IPS DF 19.7 (cell line): ENCODE measurements at places on chromosomes 3 and 15.

DNA sequence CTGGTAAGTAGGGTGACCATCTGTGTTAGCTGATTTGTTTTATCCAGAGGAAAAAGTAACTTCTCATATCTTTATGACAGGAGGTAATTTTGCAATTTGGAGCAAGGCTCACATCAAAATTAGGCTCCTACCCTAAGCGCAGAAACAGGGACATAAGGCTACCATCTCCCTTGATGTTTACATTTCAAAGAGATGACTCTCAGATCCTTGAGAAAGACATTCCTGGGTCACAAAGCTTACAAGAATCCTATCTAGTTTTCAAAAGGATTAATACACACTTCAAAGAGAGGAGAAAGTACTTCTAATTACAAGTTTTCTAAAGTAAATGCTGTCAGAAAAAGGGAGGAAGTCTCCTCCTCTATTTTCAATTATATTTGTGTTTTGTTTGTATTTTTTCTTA, 7.0 kb downstream of the ZPLD1 start:
- no peak for DNase-seq

GRCh38 chr15:64624242-64624641, 151.1 kb downstream of the RBPMS2 start:
- no peak for DNase-seq

- DNase-seq = no peak
These were observed 25.5 kb upstream of the RNU6-1 start for GRCh38 chr15:67865331-67865730.

DNA sequence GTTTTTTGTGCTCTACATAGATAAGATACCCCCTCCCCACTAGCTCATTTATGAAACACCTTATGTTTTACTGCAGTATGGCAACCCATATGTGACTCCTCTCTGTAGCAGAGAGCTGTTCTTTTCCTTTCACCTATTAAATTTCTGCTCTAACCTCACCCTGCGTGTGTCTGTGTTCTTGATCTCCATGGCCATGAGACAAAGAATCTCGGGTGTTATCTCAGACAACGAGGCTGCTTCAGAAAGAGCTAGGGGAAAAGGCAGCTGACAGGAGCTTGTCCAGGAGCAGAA, 18.0 kb downstream of the CCR8 start:
- DNase-seq = no peak

- DNase-seq = no peak
These were observed 21.2 kb upstream of the MTMR14 start for GRCh38 chr3:9627901-9628633.

DNA sequence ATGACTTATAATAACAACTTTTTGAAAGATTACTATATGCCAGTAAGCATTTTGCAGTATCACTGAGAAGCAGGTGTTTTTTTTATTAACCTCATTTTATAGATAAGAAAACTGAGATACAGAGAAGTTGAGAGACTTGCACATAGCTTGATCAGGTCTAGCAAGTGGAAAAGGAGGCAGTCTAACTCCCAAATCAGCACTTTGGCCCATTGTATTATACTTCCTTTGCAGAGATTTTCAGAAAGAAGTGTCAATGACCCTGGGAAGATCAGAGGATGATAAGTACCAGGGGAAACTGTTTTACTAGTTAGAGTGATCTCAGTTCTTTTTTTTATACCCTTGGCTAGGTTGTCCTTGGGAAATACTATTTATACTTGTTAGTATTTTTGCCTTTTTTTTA, 358.7 kb downstream of the SQOR start:
- no peak for DNase-seq

DNA sequence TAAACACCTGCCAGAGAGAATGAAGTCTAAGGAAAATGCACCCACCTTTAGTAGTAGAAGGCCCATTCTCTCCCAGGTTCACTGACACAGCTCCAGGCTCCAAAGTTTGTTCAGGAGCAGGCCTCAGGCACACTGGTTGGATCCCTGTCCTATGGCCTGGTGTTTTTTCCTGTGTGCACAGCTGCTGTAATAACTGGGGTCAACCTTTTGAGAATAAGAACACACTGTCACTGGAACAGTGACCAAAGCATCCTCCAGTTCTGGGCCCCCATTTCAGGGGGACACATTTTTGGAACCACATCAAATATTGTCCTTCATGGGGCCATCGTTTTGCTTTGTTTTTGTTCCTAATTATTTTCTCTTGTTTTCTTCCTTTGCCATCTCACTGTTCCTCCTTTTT, 95.8 kb downstream of the ARNT2 start:
- DNase-seq = no peak

GRCh38 chr3:184693011-184693975, 18.6 kb downstream of the MAGEF1 start:
- no peak for DNase-seq

DNA sequence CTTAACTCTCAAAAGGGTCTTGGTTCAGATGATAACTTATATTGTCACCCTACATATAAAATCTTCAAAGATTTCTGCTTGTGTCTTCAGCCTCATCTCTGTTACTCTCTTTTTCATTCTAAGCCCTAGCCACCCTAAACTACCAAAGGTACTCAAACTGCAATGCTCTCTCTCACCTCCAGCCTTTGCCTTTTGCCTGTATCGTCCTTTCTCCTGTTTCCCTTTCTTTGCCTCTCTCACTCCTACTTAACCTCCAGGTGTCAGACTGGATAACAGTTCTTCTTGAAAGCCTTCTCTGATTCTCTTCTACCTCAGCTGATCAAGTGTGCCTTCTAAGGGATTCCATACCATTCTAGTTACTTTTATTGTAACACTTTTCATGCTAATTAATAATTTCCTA, 149.8 kb downstream of the SERPINI1 start:
- DNase-seq = no peak
